ENCODE measurements at places on chromosomes 2 and 18.
A peak's percentile ranks its signal among the peaks of the same experiment; 100 is the strongest.

DNA sequence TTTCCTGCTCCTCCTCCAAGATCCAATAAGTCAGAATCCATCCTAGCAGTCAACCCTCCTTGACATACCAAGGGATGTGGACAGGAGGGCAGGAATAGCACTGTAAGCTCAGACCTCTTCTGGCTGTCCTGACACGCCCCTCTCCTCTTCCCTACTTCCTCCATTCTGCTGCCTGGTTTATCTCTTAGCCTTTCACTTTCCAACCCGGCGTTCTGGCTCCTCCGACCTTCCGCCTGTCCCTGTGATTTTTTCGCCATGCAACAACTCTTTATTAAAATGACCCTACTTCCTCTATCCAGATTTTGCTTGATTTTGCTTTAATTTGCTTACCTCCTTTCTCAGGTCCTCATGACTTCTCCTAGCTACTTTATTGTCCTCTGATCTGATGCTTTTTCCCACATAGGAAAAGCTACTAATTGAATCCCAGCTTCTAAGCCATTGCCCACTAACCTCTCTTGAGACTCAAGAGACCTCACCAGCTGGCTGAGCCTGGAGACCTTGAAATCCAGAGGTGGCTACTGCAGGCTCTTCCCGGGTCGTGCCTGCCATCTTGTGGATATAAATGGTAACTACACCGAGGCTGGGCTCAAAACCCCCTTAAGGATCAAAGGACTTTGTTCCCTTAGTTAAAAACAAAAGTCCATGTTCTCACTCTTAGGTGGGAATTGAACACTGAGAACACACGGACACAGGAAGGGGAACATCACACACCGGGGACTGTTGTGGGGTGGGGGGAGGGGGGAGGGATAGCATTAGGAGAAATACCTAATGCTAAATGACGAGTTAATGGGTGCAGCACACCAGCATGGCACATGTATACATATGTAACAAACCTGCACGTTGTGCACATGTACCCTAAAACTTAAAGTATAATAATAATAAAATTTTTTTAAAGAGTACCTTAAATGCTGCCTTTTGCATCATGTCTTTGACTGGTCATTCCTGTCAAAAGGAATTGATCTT lies 139.4 kb downstream of the AKAIN1 start:
- peak; percentile 44 for DNase-seq

DNA sequence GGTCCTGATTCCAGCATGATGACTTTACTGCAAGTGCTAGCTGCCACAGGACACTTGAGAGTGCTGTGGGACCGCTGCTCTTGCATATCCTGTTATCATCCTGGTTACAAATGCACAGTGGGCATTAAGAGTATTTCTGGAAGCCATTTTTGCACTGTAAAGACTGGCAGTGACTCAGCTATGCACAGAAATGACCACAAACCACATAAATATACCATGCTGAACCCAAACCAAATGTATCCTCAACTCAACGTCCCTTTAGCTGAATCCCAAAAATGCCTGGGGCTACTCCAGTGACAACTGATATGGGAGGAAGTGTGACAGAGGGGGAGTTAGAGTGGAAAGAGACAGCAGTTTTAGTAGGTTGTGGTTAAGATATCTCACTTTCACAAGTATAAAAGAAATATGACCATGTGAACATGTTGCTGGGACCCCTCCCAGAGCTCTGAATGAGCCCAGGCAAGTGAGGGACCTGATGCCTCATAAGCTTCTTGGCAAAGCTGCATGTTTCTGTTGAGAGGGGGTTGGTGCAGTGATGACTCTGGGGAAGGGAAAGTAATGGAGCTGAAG lies 37.3 kb downstream of the RHBDD1 start:
- no peak for DNase-seq

DNA sequence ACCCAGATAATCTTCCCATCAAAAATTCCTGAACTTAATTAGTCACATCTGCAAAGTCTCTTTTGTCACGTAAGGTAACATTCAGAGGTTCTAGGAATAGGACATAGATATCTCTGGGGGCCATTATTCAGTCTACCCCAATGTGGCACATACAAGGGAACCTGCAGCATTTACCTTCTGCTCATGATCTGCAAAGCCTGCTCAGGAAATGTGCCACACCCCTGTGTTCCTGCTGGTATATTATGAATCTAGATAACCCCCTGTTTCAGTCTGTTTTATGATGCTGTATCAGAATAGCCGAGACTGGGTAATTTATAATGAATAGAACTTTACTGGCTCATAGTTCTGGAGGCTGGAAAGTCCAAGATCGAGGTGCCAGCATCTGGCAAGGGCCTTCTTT lies 103.5 kb downstream of the ARL4C start:
- DNase-seq = no peak

DNA sequence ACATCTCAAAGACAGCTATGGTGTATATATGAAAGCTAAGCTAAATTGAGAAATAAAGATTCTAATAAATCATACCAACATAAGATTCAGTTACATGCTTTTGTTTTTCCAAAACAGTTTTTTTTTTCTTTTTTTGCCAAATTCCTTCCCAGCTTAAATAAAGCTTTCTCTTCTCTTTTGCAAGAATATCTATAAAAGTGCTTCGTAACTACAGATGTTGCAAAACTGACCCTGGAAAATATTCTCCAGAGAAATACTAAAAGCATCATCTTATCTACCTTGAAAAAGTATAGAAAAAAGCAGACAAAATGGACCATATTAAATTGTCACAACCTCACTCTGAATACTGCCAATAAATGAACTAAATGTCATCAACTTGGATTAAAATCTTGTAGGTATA lies 38.7 kb downstream of the FANCL start:
- no peak for DNase-seq

- no peak for DNase-seq
Measured at GRCh38 chr2:234479465-234479864, 17.4 kb downstream of the ARL4C start.

- no peak for DNase-seq
Measured at GRCh38 chr2:190809876-190810525, 70.6 kb upstream of the GLS start.

Measured in stimulated activated CD4-positive, alpha-beta T cell treated with anti-CD3 and anti-CD28 coated beads, Interleukin-12 subunit alpha, Interleukin-12 subunit beta, amount 100 ng/mL, for 24 hours (primary cell).